ENCODE measurements at places on chromosomes 4 and X.

GRCh38 chr4:20087522-20087911, 164.2 kb upstream of the SLIT2 start:
- DNase-seq = no peak

DNA sequence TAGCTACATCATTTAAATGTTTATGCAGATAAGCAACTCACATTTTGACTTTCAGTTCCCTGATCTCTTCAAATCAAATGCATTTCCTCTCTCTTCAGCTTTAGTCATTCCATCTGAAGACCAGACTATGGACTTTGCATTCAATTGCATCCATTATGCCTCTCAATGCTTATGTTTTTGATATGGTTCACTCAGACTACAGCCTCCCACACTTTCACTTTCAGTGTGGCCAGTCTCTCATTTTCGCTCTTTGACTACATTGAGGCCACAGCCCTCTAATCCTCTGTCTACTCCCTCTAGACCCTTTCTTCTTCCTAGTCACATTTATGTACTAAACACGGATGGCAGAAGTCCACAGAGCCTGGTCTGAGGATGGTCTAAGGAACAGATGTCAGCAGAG, 24.5 kb upstream of the VEGFC start:
- DNase-seq = no peak

DNA sequence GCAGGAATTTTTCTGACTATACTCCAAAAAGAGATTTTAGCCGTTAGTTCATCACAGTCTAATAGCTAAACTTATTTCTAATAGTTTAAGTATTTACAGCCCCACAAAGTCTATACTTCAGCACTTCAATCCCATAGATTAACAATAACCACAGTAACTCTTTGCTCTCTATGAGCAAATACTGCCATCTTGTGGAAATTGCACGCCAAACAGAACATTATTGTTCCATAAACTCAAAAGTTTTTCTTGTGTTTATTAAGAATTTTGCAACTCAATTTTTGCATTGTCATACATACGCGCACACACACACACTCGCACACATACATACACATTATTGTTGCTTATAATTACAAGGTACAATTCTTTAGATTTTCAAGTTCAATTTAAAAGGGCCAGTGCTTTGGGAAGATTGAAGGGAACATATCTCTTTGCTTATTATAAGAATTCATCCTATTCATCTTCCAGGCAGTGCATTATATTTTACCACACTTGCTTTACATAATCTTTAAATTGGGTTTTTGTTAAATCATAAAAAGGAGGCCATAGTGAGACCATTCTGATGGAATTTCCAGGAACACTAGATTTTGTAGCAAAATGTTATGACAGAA, 63.8 kb upstream of the ATOH1 start:
- peak; percentile 3 for DNase-seq

- DNase-seq = no peak
These were observed 155.9 kb downstream of the ARHGAP6 start for GRCh38 chrX:11509786-11510185.

DNA sequence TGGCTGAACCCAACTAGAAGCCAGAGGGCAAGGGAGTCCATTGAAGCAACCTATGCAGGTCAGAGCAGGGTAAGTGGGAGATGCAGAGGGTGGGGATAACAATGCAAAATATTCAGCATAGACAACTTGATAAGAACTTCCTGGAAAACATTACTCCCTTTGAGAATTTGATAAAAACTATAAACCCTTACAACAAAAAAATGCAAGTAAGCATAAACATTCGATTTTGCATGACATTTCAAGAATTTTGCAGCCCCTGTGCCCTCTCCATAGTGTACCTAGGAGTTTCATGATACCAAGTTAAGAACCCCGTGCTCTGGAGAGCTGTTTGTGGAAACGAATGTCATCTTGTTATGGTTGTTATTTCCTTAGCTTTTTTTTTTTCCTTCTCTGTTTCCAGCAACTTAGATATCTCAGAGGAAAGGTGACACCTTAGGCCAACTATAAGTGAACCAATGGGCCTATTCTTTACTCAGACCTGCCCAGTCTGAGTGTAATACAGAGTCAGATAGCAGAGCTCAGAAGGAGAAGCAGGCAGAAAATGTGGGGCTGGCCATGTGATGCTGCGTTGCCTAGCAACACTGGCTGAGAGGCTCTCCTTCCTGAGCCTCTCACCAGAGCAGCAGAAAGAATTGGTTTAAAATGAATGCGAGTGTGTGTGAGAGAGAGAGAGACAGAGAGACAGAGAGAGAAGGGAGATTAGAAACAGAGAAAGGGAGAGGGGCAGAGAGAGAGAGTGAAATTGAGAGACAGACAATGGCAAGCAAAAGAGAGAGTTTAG, 36.7 kb upstream of the GABRQ start:
- no peak for DNase-seq

DNA sequence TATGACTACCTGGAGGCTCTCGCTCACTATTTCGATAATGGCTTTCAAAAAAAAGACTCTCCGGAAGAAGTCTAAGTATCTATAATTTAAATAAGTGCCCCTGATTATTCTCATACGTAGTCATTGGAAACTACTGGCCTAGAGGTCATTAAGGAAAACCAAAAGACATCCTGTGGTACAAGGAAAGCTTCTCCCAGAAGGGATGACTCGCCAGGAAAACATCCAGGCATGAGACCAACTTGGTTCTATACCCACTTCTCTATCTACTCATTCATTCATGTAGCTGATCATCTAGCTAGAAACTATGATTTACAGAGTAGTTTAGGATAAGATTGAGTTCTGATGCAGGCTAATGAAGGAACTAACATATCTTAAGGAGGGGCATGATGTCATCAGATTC, 37.7 kb downstream of the SOX3 start:
- DNase-seq = no peak

GRCh38 chrX:136491832-136492231, 4.1 kb downstream of the BRS3 start:
- no peak for DNase-seq

GRCh38 chrX:134026565-134027311, 41.3 kb upstream of the GPC3 start:
- no peak for DNase-seq

GRCh38 chr4:90745176-90745575, 618.0 kb downstream of the CCSER1 start:
- DNase-seq = no peak

- DNase-seq = no peak
These were observed 139.0 kb upstream of the JADE1 start for GRCh38 chr4:128670513-128670912.

DNA sequence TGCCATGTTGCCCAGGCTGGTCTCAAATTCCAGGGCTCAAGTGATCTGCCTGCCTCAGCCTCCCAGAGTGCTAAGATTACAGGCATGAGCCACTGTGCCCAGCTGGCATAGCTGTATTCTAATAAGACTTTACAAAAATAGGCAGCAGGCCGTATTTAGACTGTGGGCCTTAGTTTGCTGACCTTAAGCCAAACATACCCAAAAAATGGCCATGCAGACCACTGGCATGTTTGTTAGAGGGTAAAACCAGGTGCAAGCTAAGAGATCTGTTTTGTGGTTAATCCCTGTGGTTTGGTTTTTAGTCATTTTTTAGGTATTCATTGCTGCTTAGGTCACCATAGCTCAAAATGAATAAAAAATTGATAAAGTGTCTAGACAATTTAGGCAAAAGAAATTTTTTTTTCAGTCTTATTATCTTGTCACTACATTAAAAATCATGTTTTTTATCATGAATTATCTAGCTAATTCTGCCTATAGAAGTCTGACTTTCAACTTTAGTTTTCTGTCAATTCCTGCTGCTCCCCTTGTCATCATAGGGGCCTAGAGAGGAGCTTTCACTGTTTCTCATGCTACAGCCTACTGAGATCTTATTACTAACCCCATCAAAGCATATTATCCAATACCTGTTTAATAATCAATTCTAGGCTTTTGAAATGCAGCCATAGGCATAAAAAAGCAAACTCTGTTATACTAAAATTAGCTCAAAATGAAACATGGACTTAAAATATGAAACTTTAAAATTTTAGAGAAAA, 7.5 kb upstream of the SPINK2 start:
- DNase-seq = no peak

DNA sequence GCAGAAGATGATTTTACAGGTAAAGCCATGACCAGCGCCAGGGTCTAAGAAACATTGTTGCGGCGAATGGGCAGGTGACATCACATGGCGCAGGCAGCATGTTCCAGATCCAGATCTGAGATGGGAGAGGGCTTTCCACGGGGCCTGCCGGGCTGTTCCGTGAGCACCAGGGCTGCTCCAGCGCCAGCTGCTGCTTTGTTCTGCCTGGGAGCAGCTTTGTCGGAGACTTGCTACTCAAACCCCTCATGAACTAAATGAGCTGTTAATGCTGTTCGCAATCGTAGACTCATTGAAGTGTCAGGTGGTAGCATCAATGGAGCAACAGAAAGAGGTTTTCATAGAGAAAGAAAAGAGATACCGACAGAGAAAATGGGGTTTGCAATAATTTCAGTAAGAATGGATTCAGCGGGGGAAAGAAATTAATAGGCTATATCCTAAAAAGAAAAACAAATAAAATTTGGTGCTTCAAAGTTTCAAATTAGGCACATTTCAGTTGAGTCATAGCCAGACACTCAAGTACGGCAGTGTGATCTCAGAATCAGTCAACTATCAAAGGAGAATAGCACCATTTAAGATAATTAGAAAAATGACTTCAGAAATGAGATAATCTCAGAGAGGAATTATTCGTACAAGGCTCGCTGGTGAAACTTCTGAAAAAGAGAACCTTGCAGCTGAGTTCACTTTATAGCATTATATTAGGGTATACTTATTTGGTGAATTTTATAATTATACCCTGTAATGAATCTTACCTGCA, 23.9 kb downstream of the SORBS2 start:
- DNase-seq = no peak

- no peak for DNase-seq
These were observed 62.5 kb downstream of the TEX13C start for GRCh38 chrX:125382148-125382628.

DNA sequence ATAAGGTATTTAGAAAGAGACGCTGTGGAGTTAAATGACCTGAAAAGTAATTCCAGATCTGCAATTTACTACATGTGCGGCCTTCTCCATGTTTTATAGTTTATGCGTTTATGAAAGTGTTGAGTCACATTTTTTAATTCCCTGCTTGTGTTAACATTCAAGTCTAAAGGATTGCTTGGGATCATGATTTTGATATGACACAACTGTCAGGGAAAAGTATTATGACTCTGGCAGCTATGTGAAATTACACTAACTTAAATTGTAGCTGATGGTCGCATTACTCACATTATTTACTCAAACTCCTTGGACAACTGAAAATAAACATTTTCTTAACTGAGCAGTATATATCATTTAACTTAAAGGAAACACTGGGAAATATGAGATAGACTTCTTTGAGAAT, 14.3 kb upstream of the GABRB1 start:
- no peak for DNase-seq

GRCh38 chr4:9988933-9989332, 32.4 kb downstream of the SLC2A9 start:
- no peak for DNase-seq

DNA sequence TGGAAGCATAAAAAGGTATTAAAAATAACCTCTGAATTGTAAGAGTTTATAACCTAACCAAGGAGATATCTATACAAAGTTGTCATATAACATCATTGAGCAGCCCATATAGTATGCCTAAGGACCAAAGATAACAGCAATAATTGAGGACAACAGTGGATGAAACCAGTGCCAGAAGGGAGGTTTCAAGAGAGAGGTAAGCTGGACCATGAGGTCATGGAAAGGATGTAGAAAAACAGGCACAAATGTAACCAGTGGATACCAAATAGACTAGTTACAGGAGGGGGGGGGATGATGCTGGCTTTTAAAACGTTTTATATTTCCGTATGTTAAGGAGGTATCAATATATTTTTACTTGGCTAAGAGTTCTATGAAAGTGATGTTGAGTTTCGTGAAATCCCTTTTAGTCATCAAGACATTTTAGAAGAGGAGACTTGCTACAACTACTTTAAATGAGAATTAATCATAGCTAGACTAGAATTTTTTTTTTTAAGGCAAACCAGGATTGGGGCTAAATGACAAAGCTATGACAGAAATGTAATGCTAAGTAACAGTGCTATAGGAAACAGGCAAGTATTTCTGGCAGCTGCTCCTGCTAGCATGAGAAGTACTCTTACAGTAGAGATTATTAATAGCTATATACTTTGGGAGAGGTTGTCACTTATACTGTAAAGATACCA, 161.1 kb downstream of the FBXW7 start:
- no peak for DNase-seq

GRCh38 chr4:63894161-63894560, 515.1 kb downstream of the TECRL start:
- no peak for DNase-seq

DNA sequence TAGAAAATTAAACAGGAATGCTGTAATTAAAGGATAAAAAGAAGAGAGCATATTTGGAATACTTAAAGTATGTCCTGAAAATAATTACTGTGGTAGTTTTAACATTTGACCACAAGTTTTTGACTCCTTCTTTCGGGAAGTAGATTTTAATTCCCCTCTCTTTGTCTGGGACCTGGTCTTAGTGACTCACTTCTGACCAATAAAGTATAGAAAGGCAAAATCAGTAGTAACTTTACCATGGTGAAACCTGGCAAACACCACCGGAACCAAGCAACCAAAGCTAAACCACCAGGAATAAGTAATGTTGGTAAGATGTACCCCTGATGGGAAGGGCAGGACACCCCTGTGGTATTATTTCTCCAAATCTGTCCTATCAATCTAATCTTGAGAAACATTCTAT, 314.8 kb downstream of the PDHA2 start:
- no peak for DNase-seq

DNA sequence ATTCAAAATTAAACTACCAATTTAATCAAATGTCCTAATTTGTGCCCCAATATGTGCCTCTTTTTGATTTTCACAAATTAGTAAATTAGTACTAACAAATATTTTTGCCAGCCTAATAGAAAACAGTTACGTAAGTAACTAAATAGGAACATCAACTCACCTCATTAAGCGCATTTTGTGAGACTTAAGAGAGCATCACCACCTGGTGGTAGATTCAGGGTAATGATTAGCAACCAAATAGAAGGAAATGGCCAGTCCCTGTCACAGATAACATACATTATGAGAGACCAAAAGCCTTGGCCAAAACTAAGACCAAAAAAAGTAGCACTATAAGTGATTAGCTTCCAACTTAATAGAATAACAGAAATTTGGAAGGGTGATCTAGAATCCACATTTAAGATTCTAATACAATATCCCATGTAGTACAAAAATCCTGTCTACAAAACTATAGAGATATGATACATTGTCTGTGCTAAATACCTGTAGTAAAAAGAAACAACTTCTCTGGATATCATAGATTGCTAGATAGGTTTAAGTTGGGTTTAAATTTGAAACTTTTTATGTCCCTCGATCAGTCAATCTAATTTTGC, 46.7 kb downstream of the C4orf46 start:
- DNase-seq = peak; percentile 46

GRCh38 chrX:20046223-20046622, 55.4 kb upstream of the BCLAF3 start:
- DNase-seq = no peak

Measured in CMK (cell line).